Cortex of kidney (tissue), 1 donor: ENCODE measurements at places on chromosomes 1 and 21.

- no peak for DNase-seq
These were observed 89.6 kb downstream of the C1orf94 start for GRCh38 chr1:34266127-34266951.

GRCh38 chr1:25831569-25832196 is 11.9 kb downstream of the MTFR1L start:
- no peak for DNase-seq

- no peak for DNase-seq
These were observed 248.4 kb downstream of the SIPA1L2 start for GRCh38 chr1:232381394-232382100.

- DNase-seq: no peak
These were observed 49.6 kb upstream of the KCTD3 start for GRCh38 chr1:215517441-215517891.

- no peak for DNase-seq
These were observed 1.5 kb downstream of the GCLM start for GRCh38 chr1:93907718-93908117.

GRCh38 chr1:78319603-78320002 is 171.2 kb upstream of the PTGFR start:
- DNase-seq: no peak

DNA sequence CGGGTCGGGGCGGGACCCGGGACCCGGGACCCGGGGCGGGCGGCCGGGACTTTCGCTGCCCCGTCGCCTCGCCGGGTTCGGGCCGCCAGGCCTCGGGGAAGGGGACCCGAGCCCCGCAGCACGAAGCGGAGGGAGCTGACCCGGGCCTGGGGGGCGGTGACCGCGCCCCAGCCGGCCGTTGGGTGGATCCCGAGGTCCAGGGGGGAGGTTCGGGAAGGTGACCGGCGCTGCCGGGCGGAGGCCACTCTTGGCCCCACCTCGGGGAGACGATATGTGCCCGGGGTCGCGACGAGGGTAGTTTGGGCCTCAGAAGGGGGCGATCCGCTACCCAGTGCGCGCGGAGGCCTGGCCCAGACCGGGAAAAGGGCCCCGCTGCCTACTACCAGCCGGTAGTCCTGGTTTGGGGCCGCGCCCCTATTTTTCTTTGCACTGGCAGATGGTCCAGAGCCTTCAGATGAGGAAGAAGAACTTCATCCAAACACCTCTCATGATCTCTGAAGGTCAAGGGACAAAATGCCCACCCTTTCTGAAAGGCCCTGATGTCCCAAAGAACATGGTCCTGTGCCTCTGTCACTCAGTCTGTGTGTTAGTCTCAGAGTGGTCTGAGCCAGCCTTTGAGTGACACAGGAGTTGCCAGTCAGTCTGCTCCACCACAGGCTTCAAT is 766 bp downstream of the AGO4 start:
- DNase-seq: no peak

DNA sequence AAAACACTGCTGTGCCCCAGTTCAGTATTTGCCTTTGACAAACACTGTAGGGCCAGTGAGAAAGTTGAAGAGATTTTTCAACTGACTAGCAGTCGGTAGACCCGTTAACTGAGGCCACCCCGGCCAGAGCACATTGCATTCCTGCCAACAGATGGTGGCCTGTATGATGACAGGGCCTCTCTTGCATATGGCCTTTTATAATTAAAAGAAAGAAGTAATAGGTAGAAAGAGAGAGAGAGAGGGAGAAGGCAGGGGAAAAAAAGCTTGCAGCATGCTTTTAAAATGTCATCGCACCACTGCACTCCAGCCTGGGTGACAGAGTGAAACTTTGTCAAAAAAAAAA is 4.7 kb upstream of the C1orf174 start:
- DNase-seq: no peak

- DNase-seq: no peak
These were observed 659 bp downstream of the LRRC71 start for GRCh38 chr1:156921053-156921529.

DNA sequence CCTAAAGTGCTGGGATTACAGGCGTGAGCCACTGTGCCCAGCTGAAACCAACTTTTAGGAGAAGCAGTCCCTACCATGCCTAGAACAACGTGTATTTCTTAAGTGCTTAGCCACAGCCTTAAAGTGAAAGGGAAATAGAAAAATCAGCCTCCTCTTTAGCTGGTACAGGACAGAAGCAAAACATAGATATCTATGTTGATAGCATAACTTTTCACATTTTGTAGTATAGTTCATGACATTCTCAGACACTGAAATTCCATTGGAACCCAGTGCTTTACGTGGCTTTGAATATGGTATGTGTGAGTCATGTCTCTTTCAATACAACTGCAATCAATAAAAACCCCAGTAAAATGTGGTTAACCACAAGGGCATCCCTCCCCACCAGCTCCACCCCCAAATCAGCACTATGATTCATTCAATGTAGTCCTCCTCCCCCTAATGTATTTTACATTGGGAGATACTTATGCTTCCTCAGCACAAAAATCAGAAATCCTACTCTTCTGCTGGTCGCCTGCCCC is 32.1 kb downstream of the TGFB2 start:
- no peak for DNase-seq

DNA sequence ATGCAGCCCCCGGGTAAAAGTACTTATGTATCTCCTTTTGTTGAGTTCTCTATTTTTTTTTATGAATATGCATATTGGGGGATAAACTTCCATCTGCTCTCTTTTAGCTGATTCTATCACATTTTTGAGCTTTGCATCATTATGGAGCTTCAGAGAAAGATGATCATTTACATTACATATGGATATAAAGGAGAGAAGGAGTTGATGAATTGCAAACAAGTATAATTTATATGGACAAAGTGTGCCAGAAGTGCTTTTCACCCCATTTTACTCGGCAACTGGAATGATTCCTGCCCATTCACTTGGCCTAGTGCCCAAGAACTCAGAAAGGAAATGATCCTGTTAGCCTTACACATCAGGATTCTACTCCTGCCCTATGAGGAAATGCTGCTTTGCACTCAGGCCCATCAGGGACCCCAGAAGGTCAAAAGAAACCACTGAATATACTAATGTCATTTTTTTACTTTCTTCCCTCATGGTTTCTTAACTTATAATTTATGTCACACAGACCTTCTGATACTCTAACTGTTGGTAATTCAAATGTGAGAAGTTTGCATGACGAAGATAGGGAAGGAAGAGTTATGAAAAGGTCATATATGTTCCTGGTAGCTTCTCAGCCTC is 65.6 kb downstream of the SAMSN1 start:
- DNase-seq: no peak

DNA sequence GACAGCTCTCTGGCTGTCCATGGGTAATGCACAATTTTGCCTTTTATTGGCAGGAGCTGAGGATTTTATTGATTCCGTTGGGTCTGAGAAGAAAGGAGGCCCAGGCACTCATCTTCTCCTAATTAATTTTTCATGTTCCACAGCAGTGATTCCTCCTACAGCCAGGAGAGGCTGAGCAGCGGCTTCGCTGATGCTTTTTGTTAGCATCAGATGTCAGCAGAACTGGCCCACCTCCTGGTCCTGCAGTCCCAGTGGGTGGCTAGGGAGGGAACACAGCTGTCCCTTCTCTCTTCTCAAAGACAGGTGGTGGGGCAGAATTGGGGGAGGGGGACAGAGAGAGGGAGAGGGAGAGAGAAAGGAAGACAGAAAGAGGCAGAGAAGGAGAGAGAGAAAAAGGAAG is 5.7 kb downstream of the MT1HL1 start:
- no peak for DNase-seq

DNA sequence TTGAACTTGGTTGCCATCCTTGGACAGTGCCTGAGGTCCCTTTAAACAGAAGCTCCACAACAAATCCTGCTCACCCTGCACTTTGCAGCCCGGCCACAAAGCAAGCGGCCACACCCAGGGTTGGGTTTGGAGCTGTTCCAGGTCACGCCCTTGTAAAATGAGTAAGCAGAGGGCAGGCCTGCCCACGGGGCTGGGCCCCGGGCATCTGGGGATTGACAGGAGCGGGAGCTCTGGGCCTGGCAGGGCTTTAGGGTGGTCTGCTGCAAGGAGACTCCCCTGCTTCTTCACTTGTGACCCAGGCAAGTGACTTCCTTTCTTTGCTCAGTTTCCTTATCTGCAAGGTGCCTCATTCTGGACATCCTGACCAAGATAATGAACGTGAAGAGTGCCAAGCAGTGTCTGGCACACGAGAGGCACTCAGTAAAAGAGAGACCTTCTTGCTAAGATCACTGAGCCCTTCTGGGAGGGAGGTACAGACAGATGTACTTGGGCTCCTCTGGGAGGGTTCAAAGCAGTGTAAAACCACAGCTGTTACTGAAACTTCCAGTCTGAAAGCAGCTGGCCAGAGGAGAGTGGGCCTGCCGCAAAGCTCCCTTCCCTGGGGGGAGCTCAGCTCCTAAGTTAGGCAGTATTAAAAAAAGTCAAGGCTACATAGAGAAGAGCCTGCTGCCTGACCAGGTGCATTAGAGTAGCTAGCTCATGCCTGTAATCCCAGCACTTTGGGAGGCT is 2.6 kb downstream of the E2F2 start:
- no peak for DNase-seq

- DNase-seq: no peak
These were observed 112.6 kb downstream of the SLC45A1 start for GRCh38 chr1:8430476-8430875.

GRCh38 chr1:46219551-46220520 is 16.7 kb downstream of the LURAP1 start:
- DNase-seq: no peak

- DNase-seq: no peak
These were observed 456 bp upstream of the SMYD2 start for GRCh38 chr1:214280386-214281020.

GRCh38 chr1:72777918-72778317 is 495.6 kb upstream of the NEGR1 start:
- no peak for DNase-seq

- no peak for DNase-seq
These were observed 34.4 kb upstream of the TENT5C start for GRCh38 chr1:117571496-117571895.

- no peak for DNase-seq
These were observed 125.2 kb upstream of the KIAA0040 start for GRCh38 chr1:175317779-175318178.

DNA sequence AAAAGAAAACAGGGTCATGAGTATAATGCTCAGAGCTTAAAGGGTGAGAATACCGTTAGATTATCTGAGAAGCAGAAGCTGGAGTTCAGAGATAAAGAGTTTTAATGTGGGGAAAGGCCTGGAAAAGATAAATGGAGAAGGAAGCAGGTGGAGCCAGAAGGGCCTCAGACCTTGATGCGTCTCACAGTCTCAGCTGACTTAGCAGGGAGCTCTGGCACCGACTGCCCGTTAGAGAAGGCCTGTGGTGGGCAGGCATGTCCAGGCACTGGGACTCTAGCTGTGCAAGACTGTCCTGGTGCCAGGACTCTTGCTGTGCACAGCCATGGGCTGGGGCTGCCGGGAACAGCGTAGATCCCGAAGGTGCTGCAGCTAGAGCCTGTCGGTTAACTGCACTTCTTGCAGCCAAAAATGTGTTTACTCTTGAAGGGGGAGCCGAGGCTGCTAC is 3.8 kb upstream of the SLAMF9 start:
- no peak for DNase-seq

DNA sequence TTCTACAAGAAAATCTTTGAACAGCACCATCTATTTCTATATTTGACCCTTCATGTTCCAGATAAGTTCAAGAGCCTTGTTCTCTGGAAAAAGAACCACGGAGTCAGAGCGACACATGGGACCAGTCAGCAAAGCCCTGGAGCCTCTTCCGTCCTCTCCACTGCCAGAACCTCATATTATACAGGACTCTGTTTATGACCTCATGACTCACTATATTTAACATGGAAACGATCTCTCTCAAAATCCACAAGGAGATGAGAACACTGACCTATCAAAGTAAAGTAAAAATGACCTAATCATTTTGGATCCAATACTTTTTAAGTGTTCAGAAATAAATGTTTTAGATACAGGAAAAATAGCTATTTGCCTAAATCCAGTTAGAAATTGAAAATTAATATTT is 124.6 kb upstream of the KRTAP19-8 start:
- no peak for DNase-seq

DNA sequence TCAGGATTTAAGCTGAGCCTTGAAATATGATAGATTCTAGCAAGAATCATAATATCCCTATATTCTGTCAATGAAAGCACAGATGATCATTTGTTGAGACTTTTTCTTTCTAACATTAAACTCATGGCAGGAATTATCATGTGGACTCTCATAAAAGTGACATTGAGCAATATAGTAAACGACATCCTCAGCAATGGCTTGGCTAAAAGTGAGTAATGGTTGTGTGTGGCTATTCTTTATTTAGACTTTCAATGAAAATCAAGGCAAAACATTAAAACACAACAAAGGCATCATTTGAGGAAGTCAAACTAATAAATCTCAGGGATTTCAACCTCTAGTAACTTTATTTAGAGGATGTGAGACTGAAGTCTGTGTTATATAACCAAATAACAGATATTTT is 257.8 kb upstream of the ADGRL4 start:
- DNase-seq: no peak

GRCh38 chr1:88695781-88696180 is 11.7 kb downstream of the PKN2 start:
- no peak for DNase-seq

DNA sequence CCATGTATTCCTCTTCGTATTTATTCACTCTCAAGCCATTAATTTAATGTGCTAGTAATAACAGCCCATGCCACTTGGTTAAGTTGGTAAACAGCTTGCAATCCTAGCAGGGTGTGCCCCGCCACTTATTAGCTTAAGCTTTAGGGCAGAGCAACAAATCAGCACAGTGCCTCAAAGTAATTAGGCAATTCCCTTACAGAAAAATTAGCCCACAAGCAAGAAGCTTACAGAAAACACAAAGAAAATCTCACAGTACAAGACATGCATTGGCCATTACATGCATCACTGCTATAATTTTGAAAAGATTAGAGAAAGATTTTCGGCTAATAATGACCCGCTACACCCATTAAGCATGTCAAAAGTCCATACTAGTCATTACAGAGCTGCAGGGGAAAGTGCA is 47.6 kb downstream of the TGFB2 start:
- DNase-seq: no peak

DNA sequence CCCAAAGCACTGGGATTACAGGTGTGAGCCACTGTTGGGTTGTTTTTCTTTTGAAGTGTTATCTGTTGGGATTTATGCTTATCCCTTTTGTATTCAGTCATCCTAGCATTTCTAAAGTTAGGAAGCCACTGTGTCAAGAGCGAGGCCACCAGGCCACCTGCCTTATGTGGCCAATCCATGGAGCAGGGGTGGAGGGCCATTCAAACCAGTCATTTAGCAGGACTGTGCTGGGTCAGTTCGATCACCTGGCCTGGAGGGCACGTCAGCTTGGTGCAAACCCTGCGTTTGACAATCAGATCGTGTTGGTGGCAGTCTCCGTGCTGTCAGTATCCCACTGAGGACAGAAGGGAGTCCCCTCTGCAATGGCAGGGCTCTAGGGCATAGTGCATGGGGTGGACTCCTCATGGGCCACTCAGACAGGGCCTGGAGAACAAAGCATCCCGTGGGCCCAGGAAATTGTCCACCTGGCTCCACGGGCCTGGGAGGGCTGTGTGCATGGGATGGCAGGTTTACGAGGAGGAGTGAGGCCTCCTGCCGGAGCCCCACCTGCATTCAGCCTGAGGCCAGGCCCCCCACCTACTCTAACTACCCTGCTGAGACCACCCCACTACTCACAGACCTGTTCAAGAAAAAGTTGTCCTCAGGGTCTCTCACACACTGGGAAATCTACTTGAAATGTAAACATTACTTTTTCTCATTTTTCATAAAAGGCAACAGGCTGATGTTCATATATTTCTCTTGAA is 242.3 kb downstream of the SDCCAG8 start:
- DNase-seq: no peak

- DNase-seq: no peak
These were observed 2.8 kb downstream of the PRRX1 start for GRCh38 chr1:170666541-170667254.

GRCh38 chr1:241225741-241226140 is 131.3 kb downstream of the RGS7 start:
- no peak for DNase-seq
